ENCODE measurements at places on chromosomes 4 and X.

DNA sequence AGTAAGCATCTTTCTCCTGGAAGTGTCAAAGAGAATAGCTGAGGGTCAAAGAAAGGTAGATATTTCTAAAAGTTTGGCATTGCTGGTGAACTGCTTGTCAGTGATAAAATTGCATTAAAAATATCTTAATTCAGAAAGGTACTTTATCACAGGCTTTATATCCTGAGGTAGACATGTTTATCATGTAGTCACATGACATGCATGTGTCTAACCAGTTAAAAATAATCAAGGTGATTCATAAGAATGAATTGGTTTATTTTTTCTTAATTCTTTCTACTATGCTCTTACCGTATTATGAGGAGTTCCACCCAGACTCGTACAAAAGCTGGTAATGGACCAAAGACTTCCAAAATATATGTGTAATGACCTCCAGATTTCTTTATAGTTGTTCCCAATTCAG lies 6.1 kb downstream of the SLC7A11 start:
- DNase-seq: no peak

- DNase-seq: no peak
Measured at GRCh38 chr4:20180509-20180908, 71.2 kb upstream of the SLIT2 start.

GRCh38 chr4:128986019-128986418 lies 107.3 kb downstream of the SCLT1 start:
- DNase-seq: no peak

DNA sequence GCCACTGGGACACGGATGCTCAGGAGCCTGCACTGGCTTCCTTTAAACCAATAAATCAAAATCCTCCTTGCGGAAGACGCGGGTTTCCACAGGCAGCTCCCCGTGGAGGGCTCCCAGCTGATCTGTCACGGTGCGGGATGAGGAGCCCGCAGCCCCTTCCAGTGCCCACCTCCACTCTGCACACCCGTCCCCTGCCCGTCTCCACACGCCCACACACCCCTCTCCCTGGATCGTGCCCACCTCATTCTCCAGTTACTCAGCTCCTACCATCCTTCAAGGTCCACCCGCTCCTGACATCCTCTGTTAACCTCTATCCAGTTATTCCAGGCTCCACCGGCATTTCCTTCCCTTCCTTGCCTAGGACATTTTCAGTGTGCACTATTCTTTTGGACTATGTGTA lies 895.9 kb downstream of the TRIML1 start:
- DNase-seq: no peak

GRCh38 chr4:148329751-148330150 lies 112.5 kb downstream of the NR3C2 start:
- DNase-seq: no peak

- DNase-seq: no peak
Measured at GRCh38 chr4:10831727-10832408, 147.3 kb upstream of the CLNK start.

DNA sequence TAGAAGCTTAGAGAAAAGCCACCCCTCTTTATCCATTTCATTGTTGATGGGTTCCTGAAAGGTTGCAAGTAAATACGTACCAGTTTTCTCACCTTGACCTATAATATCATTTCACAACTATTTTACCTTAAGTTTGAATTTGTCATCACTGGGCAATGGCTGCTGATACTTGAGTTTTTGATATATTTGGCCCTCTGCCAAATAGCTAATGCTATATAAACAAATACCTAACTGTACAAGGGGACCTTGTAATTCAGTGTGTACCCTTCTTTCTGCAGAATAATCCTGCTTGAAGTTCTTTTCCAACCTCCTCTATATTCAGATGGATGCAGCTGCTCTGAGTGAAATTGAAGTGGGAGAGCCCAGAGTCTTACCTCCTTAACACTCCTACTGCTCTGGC lies 19.0 kb upstream of the GLUD2 start:
- DNase-seq: no peak

- no peak for DNase-seq
Measured at GRCh38 chrX:48751343-48751742, 10.2 kb upstream of the GLOD5 start.

DNA sequence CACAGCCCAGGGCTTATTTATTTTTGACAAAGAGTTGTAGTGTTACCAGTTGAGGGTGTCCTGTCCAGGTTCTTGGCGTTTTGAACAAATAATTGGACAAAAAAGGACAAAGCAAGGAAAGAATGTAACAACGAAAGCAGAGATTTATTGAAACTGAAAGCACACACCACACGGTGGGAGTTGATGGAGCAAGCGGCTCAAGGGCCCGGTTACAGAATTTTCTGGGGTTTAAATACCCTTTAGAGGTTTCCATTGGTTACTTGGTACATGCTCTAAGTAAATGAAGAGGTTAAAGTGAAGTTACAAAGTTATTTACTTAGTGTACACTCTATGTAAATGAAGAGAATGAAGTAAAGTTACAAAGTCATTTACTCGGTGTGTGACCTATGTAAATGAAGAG lies 27.8 kb upstream of the OPHN1 start:
- no peak for DNase-seq

- DNase-seq: no peak
Measured at GRCh38 chr4:175622887-175623286, 189.2 kb downstream of the GPM6A start.

GRCh38 chr4:143771269-143771668 lies 70.8 kb upstream of the FREM3 start:
- no peak for DNase-seq

DNA sequence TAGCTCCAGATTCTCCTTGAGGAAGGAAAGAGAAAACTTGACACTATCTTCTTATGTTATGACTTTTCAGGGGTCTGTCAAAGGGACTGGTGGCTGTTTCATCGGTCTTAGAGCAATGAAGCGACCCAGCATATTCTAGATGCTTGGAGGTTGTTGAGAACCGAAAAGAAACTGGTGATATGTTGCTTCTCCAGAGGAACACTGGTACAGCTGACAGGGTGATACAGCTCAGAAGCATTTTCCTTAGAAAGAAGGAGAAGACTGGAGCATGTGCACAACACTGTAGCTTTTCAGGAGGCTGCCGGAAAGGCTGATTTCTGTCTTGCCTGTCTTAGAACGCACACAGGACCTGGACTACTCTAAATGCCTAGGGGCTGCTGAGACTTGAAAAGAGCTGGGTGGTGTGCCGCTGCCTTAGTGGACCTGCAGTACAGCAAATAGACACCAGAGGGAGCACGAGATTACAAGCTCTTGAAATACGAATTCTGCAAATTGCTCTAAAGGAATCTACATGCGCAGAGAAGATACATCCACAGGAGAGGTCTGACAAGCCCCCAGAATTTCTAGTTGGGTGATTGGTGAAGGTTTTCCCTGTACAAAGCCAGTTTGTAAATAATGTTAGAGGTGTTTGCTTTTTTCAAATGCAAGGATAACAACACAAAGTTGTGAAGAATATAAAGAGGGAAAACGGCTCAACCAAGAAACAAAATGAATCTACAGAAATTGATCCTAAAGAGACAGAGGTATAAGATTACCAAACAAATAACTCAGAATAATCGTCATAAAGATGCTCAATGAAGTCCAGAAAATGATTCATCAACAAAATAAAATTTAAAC lies 223.1 kb upstream of the DMD start:
- DNase-seq: no peak

- DNase-seq: no peak
Measured at GRCh38 chr4:104063341-104063740, 343.6 kb upstream of the TACR3 start.

- DNase-seq: no peak
Measured at GRCh38 chr4:97475621-97476020, 667.7 kb downstream of the STPG2 start.

- DNase-seq: no peak
Measured at GRCh38 chr4:12445711-12446235, 1017.1 kb upstream of the HS3ST1 start.

DNA sequence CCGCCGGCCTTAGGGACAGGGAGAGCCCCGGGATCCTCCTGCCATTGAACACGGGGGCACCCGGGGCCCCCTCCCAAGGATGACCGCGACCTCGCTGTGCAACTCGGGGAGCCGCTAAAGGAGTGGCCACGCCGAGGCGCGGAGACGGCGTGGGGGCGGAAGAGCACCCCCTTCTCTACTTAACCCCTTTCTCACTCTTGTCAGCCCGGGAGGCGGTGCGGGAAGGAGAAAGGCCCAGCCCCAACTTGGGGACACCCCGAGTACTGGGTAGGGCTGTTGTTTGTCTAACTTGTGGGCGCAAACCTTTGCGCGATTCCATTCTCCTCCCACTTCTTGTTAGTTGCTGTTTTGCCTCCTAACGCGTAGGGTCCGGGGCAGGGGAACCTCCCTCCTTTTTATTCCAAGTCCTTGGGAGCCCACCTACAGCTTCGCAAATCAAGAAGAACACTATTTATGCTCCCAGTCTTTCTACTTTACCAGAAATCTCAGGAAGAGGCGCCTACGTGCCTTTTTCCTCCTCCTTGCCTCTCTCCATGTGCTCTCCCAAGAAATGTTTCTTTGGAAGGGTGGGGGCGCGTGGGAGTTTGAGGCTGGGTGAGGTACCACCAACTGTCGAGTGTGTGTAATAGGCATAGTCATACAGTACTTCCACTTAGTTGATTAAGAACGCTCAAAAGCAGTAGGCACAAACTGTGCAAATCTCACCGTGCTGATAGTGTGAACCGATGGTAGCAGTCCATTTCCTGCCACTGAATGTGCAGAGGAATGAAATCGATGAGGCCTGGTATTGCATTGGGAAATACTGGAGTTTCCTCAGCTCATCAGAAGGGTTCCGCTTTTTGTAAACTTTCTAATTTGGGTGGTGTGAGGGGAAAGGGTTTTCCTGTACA lies 813 bp downstream of the DIAPH2 start:
- DNase-seq: peak; percentile 8

DNA sequence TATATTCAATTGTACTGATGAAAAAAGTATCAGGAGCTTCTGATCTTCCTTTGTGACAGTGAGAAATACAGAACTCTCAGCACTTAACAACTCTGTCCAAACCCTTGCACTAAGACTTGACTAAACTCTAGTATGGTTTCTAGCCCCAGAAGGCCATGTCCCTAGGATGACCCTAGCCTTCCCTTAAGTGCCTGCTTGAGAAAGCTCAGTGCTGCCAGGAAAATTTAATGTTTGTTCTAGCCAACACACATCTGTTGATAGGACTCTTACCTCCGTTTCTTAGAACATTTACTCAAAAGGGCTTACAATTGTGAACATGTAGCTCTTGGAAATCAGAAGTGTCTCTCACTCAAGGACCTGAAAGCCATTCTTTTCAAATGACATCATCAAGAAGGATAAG lies 1055.2 kb upstream of the FTHL17 start:
- DNase-seq: no peak
